D341Med (cell line): ENCODE measurements at places on chromosomes 6 and 20.
A peak's percentile ranks its signal among the peaks of the same experiment; 100 is the strongest.

GRCh38 chr6:109165392-109165974 lies 70.2 kb downstream of the CEP57L1 start:
- no peak for DNase-seq

GRCh38 chr6:8958894-8959511 lies 523.7 kb upstream of the SLC35B3 start:
- DNase-seq, result no peak

- DNase-seq, result peak; percentile 92
Observed at GRCh38 chr6:2952557-2953095, 18.7 kb downstream of the SERPINB6 start.

DNA sequence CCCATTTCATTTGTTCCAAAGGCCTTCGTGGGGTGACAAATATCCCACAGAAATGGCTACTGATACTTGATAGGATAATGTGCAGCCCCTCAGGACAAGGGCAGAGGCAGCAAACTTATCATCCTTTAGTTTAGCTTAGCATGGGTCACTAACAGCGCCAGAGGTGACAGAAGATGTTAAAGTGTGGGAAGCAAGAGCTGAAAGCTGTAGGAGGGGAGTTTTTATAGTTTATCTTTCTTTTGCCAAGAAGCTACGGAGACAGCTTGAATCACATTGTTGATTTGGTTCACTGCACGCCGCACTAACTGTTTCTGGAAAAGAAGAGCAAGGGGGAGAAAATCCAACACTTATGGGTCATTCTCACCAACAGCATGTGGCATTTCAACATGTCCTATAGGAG lies 773.9 kb upstream of the MMS22L start:
- no peak for DNase-seq

DNA sequence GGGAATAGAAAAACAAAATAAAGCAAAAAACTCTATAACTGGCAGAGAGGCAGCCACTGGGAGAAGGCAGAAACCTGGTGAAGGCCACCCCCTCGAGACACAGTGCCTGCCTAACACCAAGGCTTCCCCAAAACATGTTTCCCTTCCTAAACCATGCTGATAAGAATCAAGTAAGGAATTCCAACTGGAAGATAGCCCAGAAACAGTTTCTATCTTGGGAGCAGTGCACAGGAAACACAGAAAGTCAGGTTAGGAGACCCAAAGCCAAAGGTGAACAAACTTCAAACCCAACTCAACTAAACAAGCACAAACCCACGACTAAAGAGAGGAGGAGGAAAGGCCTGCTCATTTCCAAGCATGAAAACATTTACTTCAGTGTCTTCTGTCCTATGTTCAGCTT lies 433.7 kb upstream of the RGS17 start:
- DNase-seq, result no peak

GRCh38 chr6:154274168-154274567 lies 82.4 kb downstream of the IPCEF1 start:
- no peak for DNase-seq
